Hematopoietic multipotent progenitor cell treated with erythropoietin and hydrocortisone succinate and interleukin-3 and kit ligand, for 15 days (in vitro differentiated cells): ENCODE measurements at places on chromosomes 5 and 9.

DNA sequence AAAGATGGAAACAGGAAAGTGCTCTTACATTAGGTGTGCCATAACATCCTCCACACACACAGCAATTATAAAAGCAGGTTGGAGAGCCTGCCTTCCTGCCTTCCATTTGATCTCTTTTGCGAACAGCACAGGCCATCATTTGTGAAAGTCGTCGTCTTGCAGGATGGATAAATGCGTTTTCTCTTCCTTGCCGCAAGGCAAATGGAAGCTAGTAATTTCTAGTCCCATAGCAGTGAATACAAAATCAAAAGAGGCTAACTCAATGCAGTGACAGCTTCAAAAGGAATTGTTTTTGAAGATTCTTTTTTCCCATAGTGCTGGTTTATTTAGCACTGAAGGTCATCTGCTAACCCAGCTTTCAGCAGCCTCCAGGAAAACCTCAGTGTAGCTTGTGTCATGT lies 178.8 kb downstream of the GIN1 start:
- no peak for DNase-seq

GRCh38 chr5:8491254-8491653 lies 622.3 kb downstream of the MTRR start:
- DNase-seq = no peak

DNA sequence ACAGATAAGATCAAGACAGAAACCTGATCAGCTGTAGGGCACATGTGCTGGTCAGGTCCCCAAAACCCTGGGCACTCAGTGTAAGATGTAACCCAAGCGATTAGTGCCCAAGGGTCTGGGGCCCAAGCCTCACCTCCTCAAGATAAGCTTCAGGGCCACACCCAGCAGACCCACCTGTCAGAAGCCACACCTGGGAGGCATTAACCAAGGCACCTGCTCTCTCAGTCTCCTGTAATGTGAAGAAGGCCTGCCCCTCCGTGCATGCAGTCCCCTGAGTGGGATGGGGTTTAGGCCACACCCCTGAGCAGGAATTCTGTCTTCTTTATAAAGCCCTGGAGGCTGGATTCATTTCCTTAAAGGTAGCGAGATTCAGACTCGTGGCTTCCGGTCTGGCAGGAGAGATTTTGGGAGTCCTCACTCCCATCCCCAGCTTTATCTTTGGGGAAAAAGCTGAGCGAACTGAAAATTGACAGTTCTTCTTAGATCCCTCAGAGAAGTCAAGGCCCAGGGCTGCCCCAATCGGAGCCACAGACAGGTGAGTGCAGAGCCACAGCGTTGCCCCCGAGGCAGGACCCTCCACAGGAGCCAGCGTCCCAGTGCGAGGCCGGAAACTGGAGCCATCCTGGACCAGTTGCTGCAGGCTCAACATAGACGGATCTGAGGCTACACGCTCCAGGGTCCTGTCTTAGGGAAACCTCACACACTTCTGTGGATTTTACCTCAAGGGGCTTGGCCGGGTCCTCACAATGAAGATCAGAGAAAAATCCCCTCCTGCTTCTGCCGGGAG lies 357.6 kb upstream of the IRX4 start:
- no peak for DNase-seq

DNA sequence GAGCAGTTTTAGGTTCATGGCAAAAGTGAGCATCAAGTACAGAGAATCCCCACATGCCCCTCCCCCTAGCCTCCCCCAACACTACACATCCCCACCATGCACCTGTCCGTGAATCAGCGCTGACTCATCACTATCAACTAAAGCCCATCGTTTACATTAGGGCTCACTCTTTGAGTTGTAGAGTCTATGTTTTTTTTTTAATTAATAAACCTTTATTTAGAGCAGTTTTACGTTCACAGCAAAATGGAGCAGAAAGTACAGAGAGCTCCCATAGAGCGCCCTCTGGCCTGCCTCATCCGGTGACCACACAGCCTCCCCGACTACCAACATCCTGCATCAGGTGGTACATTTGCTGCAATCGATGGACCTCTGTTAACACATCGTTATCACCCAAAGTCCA lies 47.9 kb upstream of the UNC5A start:
- DNase-seq = no peak

DNA sequence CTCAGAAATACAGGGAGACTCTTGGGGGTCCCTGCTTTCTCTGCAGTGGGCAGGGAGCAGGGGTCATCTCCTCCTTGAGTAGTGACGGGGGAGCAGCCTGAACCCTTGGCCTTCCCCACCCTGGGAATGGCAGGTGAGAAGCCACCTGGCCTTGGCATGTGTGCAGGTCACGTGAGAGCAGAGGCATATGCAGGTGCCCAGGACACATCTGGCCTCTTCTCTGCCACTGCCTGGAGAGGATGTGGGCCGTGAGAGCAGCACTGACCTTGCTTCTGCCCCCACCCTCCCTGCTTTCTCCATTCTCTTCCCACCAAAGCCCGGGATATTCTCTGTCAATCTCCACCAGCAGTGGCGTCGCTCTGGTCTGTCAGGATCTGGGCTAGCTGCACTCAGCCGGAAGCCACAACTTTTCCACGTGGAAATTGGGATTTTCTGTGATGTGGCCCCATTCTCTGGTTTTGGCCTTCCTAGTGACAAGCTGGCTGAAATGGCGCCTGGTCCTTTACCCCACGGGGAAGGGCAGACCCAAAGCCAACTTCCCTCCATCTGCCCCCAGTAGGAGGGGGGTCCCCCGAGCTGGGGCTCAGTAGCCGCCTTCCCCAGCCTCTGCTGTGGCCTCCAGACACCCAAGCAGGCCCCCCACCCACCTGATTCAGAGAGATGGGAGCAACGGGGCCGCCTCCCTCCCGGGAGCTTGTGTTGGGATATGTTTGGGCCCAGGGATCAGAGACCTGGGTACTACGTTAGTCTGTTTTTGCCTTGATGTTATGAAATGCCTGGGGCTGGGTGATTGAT lies 70.4 kb upstream of the FCN1 start:
- no peak for DNase-seq

DNA sequence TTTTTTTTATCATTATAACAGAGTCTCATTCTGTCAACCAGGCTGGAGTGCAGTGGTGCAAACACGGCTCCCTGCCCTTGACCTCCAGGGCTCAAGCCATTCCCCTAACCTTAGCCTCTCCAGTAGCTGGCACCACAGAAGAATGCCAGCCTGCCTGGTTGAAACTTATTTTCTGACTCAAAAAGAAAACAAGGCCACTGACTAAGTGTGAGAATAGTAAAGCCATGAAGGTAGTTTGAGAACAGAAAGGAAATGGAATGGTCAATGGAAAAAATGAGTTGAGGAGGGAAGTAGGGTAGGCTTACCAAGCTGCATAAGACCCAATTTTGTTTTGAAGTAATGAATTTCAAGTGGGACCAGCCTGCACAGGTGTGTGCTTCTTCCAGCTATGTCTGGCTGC lies 82.8 kb upstream of the RORB start:
- no peak for DNase-seq

GRCh38 chr5:35129276-35129675 lies 81.5 kb upstream of the AGXT2 start:
- DNase-seq = no peak

- DNase-seq = no peak
Observed at GRCh38 chr9:135816651-135816970, 90.7 kb downstream of the CAMSAP1 start.

- no peak for DNase-seq
Observed at GRCh38 chr9:31486630-31487029, 897.8 kb upstream of the ACO1 start.

DNA sequence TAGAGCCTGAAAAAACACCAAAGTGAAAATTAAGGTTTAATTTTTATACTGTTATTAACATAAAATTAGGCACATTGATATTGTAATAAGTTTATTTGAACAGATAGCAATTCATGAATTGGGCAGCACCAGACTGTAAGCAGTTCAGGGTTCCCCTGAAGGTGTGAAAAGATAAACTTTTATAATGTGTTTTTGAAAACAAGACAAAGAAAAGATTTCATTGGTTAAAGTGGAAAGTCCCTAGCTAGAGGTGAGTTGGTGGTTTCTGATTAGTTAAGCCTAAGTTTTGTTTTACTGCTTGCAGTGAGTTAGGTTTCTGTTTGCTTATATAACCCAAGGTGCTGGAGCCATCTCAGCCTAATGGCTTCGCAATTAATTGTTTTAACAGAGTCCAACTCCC lies 96.5 kb upstream of the RPS23 start:
- DNase-seq = no peak

DNA sequence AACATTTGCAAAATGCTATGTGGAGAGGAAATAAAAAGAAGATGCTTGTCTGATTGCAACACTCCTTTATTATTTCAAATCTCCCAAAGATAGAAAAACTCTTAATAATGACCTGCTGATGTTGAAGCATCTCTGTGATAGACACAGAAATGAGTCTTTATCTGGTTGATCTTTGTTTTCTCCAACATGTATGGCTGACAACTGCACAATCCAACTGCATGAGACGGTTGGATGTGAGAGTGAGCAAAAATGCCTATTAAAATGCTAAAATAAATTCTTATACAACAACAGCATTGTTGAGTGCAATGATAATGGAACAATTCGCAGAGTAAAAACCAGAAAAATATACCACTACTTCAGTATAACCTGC lies 7.5 kb upstream of the IZUMO3 start:
- DNase-seq = no peak

DNA sequence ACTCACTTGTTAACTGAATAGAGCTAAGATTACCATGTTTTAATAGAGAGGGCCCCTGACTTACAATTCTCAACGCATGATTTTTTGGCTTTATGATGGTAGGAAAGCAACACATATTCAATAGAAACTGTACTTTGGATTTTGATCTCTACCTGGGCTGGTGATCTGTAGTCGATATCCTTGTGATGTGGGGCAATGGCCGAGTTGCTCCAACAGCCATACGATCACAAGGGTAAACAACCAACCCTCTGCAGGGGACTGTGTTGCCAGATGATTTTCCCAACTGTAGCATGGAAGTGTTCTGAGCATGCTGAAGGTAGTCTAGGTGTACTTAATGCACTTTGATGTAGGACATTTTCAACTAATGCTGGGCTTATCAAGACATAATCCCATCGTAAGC lies 36.5 kb downstream of the NSUN2 start:
- DNase-seq = no peak

DNA sequence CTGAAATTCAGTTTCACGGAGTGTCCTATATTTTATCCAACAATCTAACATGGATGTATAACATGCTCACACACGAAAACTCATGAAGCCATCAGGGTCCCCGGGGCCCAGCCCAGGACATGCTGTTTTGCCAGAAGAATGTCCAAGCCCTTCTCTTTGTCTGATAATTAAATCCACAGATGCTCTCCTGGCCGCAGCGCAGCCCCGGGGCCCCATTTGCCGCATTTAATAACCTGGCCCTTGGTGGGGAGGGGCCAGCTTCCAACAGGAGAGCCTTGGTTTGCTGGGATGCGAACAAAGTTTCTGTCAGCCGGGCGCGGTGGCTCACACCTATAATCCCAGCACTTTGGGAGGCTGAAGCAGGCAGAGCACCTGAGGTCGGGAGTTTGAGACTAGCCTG lies 30.0 kb downstream of the PLPP7 start:
- DNase-seq = no peak

GRCh38 chr5:54593779-54594178 lies 76.2 kb downstream of the SNX18 start:
- no peak for DNase-seq

DNA sequence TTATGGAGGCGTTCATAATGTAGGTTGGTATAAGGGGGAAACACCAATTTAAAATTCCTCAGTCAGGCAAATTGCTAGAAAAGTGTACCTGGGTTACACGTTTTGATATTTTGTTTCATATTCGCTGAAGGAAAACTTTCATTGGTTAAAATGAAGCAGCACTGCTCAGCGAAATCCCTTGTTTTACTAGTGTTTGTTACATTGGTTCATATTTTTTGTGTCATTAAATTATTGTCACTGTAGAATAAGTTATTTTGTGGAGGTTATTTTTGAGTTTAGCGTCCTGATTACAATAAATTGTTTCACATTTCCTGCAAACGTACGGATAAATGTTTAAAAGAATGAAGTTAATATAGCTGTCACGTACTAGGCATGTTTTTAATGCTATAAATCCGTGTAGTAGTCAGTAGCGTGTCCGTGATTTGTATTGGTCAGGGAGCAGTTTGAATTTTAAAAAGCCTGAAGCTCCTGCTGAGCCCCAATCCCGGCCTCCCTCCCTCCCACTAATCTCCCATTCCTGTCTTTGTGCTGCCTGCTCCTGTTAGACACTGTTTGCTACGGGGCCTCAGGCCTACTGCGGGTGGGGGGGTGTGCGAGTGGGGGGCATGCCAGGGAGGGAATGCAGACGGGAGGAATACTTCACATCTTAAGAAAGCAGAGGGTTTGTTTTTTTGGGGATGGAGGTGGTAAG lies 2.0 kb downstream of the NIPBL start:
- DNase-seq = no peak

GRCh38 chr9:99411068-99411467 lies 189.0 kb downstream of the SEC61B start:
- no peak for DNase-seq

- peak; percentile 1 for DNase-seq
Observed at GRCh38 chr5:58043032-58043945, 416.6 kb downstream of the PLK2 start.

- DNase-seq = no peak
Observed at GRCh38 chr9:119255116-119255515, 114.1 kb downstream of the BRINP1 start.

DNA sequence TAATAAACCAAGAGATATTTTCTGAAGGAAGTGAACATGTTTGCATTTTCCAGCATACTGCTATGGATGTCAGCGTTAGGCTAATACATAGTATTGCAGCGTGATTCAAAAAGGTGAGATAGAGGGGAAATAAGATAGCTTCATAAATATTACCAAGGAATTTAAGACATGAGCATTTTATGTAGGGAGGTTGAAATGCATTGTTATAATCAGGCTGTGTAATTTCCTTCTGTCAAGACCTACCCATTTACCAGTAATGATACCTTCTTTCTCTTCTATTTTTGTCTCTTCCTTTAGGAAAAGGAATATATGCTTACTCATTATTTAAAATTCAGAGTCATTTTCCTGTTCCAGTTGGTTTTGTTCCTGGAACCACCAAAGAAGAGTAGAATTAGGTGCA lies 33.3 kb downstream of the PIK3R1 start:
- no peak for DNase-seq

- DNase-seq = no peak
Observed at GRCh38 chr9:101846161-101846560, 107.7 kb upstream of the GRIN3A start.

GRCh38 chr5:131541071-131541470 lies 94.0 kb downstream of the RAPGEF6 start:
- DNase-seq = no peak
